ENCODE measurements at places on chromosomes 4 and X. TPM values are rescaled to one million over a fixed set of nuclear protein-coding genes. Genes with fewer than 3 reads are reported as not detected.

GRCh38 chr4:106238820-106239420 is 77.1 kb downstream of the TBCK start:
- H3K27me3 ChIP-seq, result no peaks in the 10 kb centered on the region
- H3K27ac ChIP-seq, result no peak overlapping the region
- H3K4me1 ChIP-seq, result peaks cover 14% of the 10 kb centered on the region
- no peak for DNase-seq
- H3K36me3 ChIP-seq, result peaks cover 16% of the 10 kb centered on the region
- H3K4me3 ChIP-seq, result no peak overlapping the region

GRCh38 chrX:40031911-40032310 is 65.8 kb downstream of the BCOR start:
- no peak overlapping the region for H3K4me3 ChIP-seq
- no peak overlapping the region for H3K27ac ChIP-seq
- no peaks in the 10 kb centered on the region for H3K27me3 ChIP-seq
- H3K36me3 ChIP-seq, result no peaks in the 10 kb centered on the region
- DNase-seq, result no peak

GRCh38 chr4:8710946-8711345 is 118.4 kb downstream of the CPZ start:
- no peak overlapping the region for H3K27ac ChIP-seq
- H3K27me3 ChIP-seq, result peaks cover 8% of the 10 kb centered on the region
- H3K36me3 ChIP-seq, result no peaks in the 10 kb centered on the region

STPG2 gene
- not detected for total RNA-seq

All from gastrocnemius medialis (tissue), 4 donors.